CD4-positive, alpha-beta T cell treated with Interleukin-12 subunit alpha and Interleukin-12 subunit beta, for 1 hour (primary cell): ENCODE measurements at places on chromosomes 3 and 15.

GRCh38 chr3:42031808-42032480 lies 59.2 kb upstream of the TRAK1 start:
- no peak for DNase-seq

DNA sequence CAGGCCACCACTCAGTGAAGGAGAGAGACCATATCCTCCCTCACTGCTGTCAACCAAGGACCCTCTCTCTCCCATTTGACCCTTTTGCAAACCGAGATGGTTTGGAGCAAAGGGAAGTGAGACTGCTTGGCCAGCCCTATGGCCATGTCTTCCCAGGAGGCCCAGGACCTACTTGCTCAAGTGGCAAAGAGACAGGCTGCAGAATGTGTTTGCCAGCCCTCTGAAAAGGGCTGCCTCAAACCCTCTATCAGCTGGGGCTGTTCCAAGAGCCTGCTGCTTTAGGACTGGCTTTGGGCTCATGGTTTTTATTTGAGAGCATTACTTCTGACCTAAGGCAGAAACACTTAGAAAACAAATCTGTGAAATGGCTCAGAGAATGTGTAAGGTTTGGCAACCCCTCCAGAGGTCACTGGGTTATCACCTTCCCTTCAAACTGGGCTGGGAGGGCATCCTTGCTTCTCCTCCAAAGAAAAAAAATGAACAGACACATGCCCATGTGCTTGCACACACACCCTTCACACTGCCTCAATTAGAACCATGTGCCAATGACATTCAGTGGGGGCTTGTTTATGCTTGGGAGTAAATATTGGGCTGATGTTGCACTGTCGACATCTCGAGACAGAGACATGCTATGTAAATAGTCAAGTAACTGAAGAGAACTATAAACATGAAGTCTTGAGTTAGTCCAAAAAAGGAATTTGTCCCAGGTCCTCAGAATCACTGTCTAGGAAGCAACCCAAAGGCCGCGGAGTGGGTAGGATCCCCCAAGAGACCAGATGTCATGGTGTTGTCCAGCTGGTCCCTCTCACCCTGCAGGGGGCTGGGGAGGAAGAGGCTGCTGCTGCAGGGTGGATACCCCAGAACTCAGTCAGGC lies 49.8 kb upstream of the CTDSPL start:
- DNase-seq = no peak

- DNase-seq = no peak
Measured at GRCh38 chr3:152760024-152760563, 74.8 kb upstream of the P2RY1 start.

DNA sequence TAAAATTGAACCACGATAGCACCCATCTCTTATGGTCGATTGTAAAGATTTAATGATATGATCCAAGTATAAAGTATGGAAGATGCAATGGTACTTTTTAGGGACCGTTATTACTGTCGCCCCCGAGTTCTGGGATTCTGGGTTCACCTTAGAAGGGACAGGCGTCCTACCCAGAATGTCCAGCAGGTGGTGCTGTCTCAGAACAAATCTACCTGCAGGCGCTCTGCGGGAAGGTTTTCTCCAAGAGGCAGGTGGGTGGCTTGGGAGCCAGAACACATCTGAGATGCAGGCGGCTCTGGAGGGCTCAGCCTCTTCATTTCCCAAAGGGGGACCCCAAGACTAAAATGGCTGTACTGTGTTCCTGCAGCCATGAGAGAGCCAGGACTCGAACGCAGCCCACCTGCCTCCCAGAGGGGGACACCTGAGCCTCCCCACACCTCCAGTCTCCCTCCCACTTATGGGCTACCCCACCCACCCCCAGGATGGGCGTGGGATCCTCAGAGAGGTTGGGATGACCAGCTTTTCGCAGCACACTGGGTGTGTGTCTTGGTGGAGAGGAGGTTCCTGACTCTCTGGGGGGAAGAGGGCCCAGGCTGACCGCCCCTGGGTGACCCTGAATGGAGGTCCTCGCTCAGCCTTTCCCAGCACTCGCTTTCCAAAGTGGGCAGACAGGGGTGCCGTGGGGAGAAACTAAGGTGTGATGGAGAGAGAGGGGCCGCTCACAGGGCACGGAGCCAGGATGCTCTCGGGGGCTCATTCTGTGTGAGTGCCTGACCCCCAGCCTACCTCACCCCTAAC lies 28.1 kb upstream of the CORO2B start:
- peak; percentile 61 for DNase-seq

DNA sequence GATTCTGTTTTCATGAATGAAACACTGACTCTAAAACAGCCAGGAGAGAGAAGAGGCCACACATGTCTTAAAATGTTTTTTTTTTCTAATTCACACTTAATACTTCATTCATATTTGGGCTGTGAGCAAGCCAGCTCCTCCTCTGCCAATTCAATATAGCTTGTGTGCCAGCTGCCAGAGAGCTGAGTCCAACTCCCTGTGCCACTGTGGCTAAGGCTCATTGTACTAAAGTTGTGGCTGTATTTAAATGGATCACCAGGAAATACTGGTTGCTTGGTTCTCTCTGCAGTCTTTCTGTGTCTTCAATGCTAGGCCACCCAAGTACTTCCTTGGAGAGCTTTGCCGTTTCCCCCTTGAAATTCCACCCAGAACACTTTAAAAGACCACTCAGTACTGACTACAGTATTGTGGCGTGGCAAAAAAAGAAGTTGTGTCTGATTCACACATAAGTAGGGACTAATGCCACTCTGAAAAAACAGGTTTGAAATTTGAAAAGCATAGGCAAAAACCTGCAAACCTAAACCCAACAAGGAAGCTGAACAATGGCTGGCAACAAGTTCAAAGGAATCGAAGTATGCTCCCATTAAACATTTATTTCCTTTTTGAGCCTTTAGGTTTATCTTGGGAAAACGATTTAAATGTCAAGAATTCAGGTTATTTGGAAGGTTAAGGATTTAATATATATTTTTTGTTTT lies 524.7 kb downstream of the DIPK2A start:
- no peak for DNase-seq

DNA sequence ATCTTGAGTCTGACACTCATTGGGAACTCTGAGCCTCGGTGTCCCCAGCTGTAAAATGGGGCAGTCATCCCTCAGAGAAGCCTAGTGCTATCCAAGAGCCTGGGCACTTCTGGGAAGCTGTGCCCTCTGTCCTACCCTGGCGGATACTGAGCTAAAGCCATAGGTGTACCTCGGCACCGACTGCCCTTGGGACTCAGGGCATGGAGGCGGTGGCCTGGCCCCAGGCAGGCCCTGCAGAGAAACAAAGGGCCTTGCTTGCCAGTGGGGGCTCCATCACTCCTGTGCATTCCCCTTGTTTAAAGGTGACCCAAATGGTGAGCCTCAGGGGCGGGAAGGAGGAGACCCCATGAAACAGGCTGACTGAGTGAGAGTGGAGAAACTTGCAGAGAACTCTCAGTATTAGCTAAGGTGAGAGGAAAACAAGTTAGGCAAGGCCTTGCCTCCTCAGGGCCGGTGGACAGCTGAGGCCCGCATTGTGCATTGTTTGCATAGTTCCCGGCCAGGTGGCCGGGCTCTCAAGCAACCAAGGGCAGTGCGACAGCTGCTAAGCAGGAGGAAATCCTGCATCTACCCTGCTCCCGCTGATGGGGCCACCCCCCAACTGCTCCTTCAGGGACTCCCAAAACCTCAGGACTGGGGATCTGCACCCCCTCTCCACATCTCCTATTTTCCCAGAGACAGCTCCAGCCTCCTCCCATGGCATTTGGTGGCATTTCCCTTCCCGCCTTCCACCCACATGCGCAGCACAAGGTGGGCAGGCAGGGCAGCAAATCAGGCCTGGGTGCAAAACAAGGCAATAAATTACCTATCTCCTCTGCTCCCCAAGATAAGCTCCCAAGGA lies 4.3 kb downstream of the PFKFB4 start:
- DNase-seq = no peak
